ENCODE measurements at places on chromosomes 7 and 10.

- H3K27me3 ChIP-seq, result no peaks in the 10 kb centered on the region
- peaks cover 3% of the 10 kb centered on the region for H3K4me1 ChIP-seq
- no peaks in the 10 kb centered on the region for H3K36me3 ChIP-seq
- H3K27ac ChIP-seq, result no peak overlapping the region
Measured at GRCh38 chr7:121521711-121522400, 125.7 kb upstream of the FAM3C start.

DNA sequence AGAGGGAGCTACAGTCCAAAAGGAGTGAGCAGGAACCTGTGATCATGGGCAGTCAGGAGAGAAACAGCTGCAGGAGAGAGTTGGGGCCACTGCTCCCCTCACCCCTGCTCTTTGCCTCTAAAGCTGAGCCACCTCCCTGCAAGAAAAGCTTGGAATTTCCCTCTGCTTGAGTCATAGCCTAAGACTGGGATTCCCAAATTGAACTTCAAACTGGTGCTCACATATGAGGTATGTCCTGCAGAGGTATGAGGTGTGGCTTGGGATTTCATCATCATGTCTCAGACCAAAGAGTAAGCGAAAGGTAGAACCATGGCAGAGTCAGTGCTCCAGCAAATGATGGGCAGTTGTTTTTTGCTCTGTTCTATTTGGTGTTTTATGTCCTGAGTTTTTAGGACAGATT lies 237.1 kb upstream of the NRP1 start:
- no peaks in the 10 kb centered on the region for H3K36me3 ChIP-seq
- no peak for DNase-seq
- H3K27me3 ChIP-seq, result no peaks in the 10 kb centered on the region
- H3K4me1 ChIP-seq, result no peaks in the 10 kb centered on the region

- peaks cover 16% of the 10 kb centered on the region for H3K36me3 ChIP-seq
- H3K27me3 ChIP-seq, result no peaks in the 10 kb centered on the region
- no peak for DNase-seq
- H3K4me3 ChIP-seq, result no peak overlapping the region
Measured at GRCh38 chr7:27804139-27804538, 64.2 kb downstream of the TAX1BP1 start.

DNA sequence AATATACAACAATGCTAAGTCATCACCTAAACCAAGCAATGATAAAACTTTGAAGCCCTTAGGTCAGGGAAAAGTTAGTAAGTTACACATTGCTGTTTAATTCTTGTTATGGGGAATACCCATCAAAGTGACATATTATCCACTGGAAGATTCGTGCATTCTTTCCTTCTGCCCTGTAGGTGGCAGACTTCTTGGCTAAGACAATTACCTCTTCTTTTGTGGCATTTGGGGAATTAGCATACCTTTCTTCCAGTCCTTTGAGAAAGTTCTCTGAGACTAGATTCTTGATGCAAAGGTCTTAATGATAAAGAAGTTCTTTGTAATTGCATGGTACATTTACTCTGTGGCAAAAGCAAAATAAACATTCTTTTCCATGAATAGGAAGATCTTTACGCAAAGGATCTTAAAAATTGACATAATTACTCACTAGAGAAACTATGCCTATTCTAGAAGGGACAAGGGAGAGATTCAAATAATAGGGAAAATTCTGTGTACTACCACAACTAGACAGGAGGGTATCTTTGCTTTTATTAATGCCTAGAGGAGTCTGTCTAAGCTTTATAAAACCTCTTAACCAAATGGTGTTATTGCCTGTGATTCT lies 395.9 kb downstream of the GRM8 start:
- no peaks in the 10 kb centered on the region for H3K36me3 ChIP-seq
- H3K4me1 ChIP-seq, result no peaks in the 10 kb centered on the region
- H3K27me3 ChIP-seq, result peaks cover 30% of the 10 kb centered on the region
- H3K4me3 ChIP-seq, result no peak overlapping the region

- DNase-seq, result no peak
- H3K27me3 ChIP-seq, result no peaks in the 10 kb centered on the region
- H3K4me1 ChIP-seq, result no peaks in the 10 kb centered on the region
- H3K4me3 ChIP-seq, result no peak overlapping the region
Measured at GRCh38 chr10:21230219-21230618, 295.3 kb downstream of the SKIDA1 start.

GRCh38 chr7:156125841-156126730 lies 313.8 kb upstream of the SHH start:
- H3K4me3 ChIP-seq, result no peak overlapping the region
- no peaks in the 10 kb centered on the region for H3K4me1 ChIP-seq
- no peaks in the 10 kb centered on the region for H3K36me3 ChIP-seq

- H3K4me1 ChIP-seq, result no peaks in the 10 kb centered on the region
- H3K27me3 ChIP-seq, result peaks cover 4% of the 10 kb centered on the region
- H3K27ac ChIP-seq, result no peak overlapping the region
- DNase-seq, result no peak
- no peak overlapping the region for H3K4me3 ChIP-seq
- H3K36me3 ChIP-seq, result no peaks in the 10 kb centered on the region
Measured at GRCh38 chr7:38476764-38477163, 154.4 kb downstream of the AMPH start.

GRCh38 chr7:98930921-98931320 lies 52.6 kb downstream of the TRRAP start:
- H3K4me3 ChIP-seq, result no peak overlapping the region
- no peak overlapping the region for H3K27ac ChIP-seq
- peaks cover 61% of the 10 kb centered on the region for H3K36me3 ChIP-seq
- no peaks in the 10 kb centered on the region for H3K4me1 ChIP-seq
- H3K27me3 ChIP-seq, result no peaks in the 10 kb centered on the region

GRCh38 chr10:21363731-21364104 lies 161.8 kb downstream of the SKIDA1 start:
- H3K4me1 ChIP-seq, result peaks cover 45% of the 10 kb centered on the region
- H3K36me3 ChIP-seq, result no peaks in the 10 kb centered on the region
- no peaks in the 10 kb centered on the region for H3K27me3 ChIP-seq

Measured in mesothelial cell of epicardium (in vitro differentiated cells).